B cell (primary cell): ENCODE measurements at places on chromosomes 7 and 10.
A peak's percentile ranks its signal among the peaks of the same experiment; 100 is the strongest.

GRCh38 chr7:129786825-129787563 lies 165.8 kb downstream of the UBE2H start:
- DNase-seq, result no peak

- no peak for DNase-seq
These were observed 97.6 kb upstream of the ZNF438 start for GRCh38 chr10:31129271-31129670.

DNA sequence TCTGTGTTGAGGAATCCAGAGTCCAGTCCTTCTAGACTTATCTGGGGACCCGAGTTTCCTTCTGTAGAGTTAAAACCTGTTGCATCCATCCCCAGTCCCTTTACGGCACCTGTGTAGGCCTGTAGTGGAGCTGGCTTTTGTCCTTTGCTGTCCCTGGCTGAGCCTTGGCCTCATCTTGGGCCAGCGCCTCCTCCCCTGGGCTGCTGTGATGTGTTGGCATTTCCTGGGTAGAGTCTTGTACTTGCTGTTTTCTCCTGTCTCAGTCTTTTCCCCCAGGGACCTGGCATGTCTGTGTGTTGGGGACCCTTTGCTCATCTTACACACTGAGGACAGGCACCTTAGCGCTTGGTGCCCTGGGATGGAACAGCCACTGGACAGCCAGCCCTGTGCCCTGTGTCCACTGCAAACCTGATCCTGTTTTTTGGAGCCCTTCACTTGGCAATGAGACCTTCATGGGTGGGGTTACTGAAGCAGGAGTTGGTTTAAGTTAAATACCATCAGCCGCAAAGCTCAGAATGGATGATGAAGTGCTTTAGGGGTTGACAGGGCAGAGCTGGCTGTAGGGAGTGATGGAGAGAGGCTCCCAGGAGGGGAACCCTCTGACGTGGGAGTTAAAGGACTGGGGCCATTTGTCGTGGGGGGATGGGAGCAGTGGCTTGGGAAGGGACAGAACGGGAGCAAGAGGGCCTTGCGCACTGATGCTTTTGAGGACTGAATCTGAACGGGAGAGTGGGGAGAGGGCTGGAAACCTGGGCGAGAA lies 50.9 kb downstream of the CUX1 start:
- DNase-seq, result no peak

GRCh38 chr7:94656925-94657731 lies 1.2 kb upstream of the SGCE start:
- DNase-seq, result peak; percentile 74

GRCh38 chr10:130357951-130358350 lies 221.8 kb downstream of the GLRX3 start:
- DNase-seq, result no peak

GRCh38 chr10:48700493-48700892 lies 15.8 kb downstream of the WDFY4 start:
- DNase-seq, result no peak

GRCh38 chr10:116030576-116030975 lies 242.4 kb downstream of the GFRA1 start:
- DNase-seq, result no peak

DNA sequence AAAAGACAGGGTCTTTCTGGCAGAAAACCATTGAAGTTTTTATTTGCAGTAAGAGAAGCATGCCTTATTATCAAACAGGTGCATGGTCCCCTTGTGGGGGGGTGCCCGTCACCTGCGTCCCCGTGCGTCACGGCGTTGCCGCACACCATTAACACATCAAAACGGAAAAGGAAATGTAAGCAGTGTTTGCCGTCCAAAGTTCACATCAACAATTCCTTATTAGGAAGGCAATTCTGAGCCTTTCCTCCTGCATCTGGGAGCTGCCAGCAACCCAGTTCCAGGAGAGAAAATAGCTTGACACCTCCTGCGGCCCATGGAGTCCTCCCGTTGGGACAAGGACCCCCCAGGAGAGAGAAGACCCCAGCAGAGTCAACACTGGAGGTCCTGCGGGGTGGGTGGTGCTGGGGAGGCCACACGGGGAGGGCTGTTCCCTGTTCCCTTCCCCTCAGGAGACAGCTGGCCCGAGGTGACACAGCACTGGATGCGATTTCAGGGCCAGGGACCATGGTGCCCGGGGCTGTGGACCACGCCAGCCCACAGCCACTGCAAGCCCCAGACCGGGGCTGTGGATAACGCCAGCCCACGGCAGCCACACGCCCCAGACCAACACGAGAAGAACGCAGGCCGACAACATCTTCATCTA lies 39.5 kb downstream of the DIP2C start:
- DNase-seq, result no peak

- no peak for DNase-seq
These were observed 898 bp upstream of the SEM1 start for GRCh38 chr7:96710544-96710943.

- DNase-seq, result no peak
These were observed 95.4 kb downstream of the FAM53B start for GRCh38 chr10:124648738-124649137.

DNA sequence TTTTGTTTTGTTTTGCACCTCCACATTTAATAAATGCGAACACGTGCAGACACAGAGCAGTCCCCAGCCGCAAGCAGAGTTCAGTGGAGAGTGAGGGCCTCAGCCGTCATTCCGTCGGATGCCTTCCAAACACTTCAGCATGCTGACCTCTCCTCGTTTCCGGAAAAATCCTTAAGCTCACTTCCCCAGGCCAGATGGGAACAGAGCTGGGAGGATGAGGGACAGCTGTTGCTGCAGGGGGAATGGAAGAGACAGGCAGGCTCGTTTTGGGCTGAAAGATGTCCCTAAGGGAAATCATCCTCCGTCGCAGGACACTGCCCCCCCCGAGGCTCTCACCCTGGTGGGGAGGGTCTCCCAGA lies 17.2 kb upstream of the FGFR2 start:
- no peak for DNase-seq

GRCh38 chr7:92698237-92698841 lies 108.1 kb upstream of the FAM133B start:
- DNase-seq, result no peak

- DNase-seq, result no peak
These were observed 399.8 kb upstream of the NFE2L3 start for GRCh38 chr7:25752154-25752553.

GRCh38 chr7:105760551-105761447 lies 115.6 kb downstream of the ATXN7L1 start:
- no peak for DNase-seq

DNA sequence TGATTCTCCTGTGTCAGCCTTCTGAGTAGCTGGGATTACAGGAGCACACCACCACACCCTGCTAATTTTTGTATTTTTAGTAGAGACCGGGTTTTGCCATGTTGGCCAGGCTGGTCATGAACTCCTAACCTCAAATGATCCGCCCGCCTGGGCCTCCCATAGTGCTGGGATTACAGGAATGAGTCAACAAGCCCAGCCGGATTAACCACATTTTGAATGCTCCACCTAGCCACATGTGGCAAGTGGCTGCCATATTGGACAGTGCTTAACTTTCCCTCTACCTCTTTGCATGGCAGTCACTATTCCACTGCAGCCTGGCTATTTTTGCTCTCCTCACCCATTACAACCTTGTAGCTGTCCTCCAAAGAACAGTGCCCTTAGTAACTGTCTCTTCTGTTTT lies 160.1 kb downstream of the GATA3 start:
- DNase-seq, result no peak

- no peak for DNase-seq
These were observed 276.3 kb downstream of the DNAJB9 start for GRCh38 chr7:108845951-108846350.

- DNase-seq, result no peak
These were observed 18.8 kb downstream of the MRPS24 start for GRCh38 chr7:43850348-43851116.

- no peak for DNase-seq
These were observed 9.1 kb downstream of the SDHAF3 start for GRCh38 chr7:97126483-97127171.

DNA sequence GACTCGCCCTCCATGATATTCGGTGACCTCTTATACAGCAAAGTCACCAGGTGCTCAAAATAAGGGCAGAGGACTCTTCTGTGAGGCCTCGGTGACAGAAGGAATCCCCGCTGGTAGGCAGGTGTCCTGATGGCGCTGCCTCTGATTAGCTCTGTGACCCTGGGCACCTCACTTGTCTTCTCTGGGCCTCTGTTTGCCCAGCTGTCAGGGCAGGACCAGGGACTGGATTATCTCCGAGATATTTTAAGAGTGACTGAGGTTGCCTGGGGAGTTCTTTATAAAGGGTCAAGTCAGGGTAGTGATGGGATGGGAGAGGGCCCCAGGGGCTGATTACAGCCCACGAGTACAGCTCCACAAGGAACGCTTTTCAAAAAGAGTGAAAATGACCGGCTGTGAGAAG lies 70.9 kb upstream of the SAMD8 start:
- DNase-seq, result no peak

GRCh38 chr7:15284396-15284795 lies 277.4 kb downstream of the AGMO start:
- DNase-seq, result no peak

- no peak for DNase-seq
These were observed 333.9 kb downstream of the ADRA2A start for GRCh38 chr10:111410740-111411139.

DNA sequence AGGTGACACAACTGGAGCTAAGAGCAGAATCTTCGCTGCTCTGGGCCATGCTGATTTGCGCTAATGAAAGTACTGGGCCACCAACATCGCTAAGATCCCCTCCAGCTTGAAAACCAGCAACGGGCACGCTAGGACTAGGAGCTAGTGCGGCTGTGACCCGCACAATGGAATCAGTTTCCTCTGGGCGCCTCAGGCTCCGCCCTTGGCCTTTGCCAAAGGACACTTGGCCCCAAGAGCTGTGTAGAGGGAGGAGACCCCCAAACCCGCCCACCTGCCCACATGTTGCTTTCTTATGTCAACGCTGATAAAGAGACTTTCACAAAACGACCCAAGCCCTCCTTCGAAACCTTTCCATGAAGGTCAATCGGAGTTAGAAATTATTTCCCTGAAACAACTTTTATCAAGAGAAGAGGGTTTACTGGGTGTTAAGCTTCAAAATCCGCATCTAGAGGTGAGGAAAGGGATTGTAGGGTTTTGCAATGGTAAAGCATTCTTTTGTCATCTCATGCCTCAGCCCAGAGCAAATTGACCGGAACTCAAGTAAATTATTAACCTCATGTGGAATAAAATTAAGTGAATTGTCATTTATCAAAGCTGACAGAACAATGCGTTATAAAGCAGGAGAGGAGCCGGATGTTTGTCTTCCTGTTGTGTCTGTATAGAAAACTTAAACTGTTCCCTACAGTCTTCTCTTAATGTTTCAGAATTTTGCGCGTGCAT lies 9.4 kb downstream of the ABCB5 start:
- no peak for DNase-seq

GRCh38 chr7:25402532-25402931 lies 174.2 kb upstream of the NPVF start:
- DNase-seq, result no peak

GRCh38 chr7:1101563-1102431 lies 13.9 kb downstream of the GPER1 start:
- DNase-seq, result no peak

DNA sequence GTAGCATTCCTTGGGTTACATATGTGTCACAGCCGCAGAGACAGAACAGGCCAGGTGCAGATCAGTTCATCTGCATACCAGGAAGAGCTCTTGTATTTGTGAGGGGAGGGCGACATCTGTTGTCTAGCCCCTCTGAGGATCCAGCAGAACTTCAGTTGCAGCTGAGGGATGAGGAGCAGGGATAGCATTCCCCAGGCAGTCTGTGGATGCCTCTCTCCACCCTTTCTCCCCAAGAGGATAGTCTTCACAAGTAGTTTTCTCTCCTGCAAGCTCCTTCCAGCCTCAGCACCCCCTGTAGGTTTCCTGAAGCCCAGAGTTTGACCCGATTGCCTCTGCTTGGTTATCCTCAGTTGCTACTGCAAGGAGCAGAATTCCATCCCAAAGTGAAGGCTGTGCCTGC lies 2.6 kb downstream of the SCD start:
- DNase-seq, result no peak

DNA sequence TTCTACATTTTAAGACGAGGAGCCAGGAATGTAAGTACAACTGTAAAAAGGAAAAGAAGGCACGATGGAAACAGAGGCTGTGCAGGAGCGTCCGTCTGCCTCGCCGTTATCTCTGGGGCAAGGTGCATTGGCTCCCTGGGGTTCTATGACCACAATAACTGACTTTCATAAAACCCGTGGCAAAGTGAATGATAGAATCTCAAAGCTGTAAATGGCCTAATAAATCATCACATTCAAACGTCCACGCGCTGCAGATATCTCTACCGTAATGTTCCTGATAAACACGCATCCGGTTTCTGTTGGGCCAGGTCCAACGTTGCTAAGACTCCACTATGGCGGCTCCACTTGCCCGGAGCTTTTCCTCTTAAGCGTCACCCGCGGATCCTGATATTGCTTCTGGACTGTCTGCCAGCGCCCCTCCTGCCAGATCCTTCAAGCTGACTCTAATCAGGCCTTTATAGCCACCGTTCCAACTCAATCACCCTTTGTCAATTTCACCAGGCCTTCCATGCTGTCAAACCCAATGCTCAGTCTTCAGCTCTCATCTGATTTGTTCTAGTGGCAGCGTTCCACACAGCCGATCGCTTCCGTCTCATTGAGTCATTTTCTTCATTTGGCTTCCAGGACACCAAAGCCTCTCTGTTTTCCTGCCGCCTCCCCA lies 265.6 kb upstream of the FOXK1 start:
- DNase-seq, result no peak

DNA sequence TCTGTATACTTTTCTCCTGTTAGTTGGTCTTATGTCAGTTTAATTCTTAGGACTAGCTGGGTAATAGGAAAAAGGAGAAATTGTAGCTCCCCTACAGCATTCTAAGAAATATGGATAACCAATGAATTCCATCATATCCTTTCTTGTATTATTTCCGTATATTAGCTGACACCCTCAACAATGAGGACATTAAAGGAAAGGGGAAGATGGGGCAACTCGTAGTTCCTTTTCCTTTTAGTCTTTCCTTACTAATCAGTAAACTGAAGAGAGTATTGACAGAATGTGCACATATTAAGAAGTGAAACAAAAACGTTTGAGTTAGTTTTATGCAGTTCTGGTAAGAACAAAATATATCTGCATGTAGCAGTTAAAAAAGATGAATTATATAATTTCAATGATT lies 35.1 kb upstream of the C10orf67 start:
- no peak for DNase-seq

DNA sequence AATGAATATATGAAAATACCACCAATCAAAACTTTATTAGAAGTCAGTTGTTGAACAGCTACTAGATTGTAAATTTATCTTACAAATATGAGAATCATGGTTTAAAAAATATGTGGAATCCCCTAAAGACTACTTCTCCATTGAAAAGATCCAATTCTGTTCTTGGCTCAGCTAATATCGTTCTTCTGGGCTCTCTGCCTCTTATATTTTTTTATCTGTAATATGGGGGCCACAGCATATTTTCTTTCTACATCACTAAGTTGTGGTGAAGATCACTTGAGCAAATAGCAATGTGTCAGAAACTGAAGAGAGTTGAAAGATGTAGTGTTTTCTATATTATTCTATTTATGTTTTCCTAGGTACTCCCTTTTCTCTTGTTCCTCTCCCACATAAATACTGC lies 198.1 kb downstream of the FZD1 start:
- no peak for DNase-seq
